Cortex of kidney (tissue), 1 donor: ENCODE measurements at places on chromosomes 6 and 20.

DNA sequence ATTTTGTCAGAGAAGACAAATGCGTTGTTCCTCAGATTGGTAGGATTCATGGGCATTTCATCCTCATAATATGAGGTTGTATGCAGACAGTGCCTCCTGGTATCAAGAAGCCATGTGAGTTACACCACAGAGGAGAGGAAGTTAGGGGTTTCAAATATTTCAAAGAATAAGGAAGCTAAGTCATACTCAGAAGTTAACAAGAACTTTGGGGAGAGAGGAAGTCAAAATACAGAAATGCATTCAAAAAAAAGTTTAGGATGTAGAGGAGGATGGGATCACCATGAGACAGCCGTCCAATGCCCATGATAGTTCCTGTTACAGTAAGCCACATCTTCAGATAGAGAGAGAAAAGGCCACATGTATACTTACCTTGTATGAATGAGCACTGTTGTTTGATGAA lies 22.3 kb downstream of the HLA-DOB start:
- DNase-seq: no peak

DNA sequence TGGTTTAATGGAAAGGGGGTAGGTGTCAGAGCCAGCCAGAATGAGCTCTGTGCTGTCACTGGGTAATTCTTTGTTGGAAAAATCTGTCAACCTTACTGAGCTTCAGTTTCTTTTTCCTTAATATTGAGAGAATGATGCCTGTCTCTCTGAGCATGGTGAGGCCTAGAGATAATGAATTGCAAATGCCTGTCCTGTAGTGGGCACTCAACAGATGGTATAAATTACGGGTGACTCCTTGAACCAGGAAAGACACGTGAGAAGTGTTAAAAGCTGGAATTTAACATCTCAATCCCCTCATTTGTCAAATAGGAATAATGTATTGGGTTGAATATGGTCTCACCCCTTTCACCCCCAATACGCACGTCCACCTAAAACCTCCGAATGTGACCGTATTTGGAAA lies 74.9 kb downstream of the ADTRP start:
- DNase-seq: no peak

- DNase-seq: no peak
Measured at GRCh38 chr6:684831-685636, 7.9 kb downstream of the EXOC2 start.

DNA sequence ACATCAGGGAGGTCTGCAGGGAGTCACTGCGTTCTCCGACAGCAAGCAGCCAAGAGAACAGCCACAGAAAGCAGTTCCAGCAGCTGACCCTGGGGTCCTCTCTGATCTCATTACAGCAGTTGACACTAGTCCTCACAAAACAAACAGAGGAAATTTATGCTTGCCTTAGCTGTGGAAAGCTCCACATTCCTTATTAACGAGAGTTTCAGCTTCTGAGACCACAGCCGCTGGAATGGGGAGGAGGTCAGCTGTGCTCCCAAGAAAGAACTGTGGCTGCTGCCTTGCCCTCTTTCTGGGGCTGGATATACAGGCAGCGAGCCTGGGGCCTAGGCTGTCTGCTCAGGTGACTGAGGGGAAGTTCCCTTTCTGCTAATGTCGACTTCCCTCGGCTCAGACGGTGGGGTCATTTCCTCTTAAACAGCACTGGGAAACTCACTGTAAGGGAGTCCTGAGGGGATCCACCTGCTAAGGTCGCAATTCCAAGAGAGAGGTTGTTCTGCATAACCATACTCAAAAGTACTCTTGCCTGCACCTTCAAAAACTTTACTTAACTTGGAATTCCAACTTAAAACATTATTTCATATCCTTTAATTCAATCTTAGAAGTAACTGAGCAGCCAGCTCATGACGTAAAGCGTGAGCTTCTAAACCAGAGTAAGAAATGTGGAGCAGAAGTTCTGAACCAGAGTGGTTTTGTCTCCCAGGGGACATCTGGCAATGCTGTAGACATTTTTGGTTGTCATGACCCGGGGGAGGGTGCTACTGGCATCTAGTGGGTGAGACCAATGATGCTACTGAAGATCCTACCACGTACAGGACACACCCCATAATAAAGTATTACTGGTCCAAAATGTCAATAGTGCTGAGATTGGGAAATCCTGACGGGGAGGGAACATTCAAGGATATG lies 80.3 kb downstream of the BACH2 start:
- DNase-seq: no peak

GRCh38 chr6:145539831-145540230 lies 195.5 kb downstream of the EPM2A start:
- DNase-seq: no peak

GRCh38 chr6:167548451-167548850 lies 223.6 kb downstream of the TTLL2 start:
- DNase-seq: no peak

DNA sequence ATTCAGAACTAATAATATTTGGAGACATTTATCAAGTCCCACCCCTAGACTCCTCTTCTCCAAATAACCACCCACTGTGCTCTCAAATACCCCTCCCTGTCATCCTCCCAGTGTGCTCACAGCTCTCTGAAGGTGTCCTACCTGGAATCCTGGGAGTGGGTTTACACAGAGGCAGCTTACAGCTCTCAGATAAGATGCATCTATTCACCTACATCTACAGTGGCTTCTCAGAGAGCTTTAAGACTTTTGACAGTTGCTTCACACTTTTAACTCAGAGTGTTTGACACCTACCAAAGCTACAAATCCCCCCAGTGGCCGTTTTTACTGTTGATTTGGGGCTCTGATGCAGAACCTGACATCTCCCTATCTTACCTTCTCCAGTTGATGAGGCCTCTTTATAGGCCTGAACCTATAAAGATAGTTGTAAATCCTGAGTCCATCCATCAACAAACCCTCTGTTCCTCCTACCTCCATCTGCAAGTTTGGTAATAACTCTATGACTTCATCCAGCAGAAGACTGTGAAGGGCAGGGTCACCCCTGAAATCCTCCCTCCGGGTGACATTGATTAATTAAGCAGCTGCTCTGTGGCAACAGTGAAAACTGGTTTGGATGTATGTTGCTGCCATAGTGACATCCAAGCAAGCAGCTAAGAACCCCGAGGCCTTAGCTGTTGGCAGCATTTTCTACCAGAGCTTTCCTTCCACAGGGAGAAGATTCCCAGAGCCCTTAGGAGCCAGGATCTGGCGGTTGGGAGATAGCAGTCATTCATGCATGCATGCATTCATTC lies 226.1 kb upstream of the RREB1 start:
- DNase-seq: no peak

- no peak for DNase-seq
Measured at GRCh38 chr6:156597095-156597494, 180.1 kb upstream of the ARID1B start.

- no peak for DNase-seq
Measured at GRCh38 chr6:127907960-127908640, 7.2 kb upstream of the THEMIS start.

DNA sequence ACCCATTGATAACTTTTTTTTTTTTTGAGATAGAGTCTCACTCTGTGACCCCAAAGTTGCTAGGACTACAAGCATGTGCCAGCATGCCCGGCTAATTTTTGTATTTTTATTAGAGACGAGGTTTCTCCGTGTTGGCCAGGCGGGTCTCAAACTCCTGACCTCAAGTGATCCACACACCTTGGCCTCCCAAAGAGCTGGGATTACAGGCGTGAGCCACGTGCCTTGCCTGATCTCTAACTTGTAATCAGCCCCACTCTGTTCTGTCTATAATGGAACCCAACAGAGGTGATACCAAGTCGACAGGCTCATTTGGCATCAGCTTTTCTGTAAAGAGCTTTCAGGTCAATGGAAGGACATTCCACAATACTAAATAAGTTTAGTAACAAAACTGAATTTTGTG lies 99.4 kb downstream of the HFE start:
- DNase-seq: no peak

DNA sequence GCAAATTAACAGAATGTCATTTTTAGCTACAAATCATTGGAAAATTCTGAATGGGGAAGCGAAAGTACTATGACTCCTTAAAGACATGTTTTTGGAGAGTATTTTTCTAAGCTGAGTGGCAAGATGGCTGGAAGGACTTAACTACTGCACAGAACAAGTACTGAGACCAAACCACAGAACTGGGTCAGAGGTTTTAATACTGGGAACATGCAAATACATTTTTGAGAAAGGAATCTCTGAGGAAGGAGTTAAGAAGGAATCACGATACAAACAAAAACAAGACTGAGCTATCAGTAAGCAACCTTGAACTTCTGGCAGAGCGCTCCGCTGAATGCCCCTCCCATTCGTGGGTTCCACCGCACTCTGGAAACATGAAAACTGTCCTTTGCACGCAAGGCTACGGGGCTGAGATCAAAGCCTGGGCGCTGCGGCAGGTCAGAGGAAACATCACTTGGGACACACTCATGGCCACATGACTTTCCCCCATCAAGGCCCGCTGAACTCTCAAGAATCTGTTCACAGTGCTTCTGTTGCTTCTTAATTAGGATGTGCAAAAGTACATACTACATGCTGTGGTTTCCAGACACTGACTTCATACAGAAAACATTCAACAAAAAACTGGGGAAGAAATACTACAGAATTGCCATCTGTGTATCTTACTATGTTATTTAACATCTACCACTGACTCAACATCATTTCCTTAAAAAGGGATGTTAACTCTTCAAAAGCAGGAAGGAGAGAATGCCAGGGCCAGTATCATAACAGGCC lies 27.8 kb downstream of the SLC23A2 start:
- no peak for DNase-seq

DNA sequence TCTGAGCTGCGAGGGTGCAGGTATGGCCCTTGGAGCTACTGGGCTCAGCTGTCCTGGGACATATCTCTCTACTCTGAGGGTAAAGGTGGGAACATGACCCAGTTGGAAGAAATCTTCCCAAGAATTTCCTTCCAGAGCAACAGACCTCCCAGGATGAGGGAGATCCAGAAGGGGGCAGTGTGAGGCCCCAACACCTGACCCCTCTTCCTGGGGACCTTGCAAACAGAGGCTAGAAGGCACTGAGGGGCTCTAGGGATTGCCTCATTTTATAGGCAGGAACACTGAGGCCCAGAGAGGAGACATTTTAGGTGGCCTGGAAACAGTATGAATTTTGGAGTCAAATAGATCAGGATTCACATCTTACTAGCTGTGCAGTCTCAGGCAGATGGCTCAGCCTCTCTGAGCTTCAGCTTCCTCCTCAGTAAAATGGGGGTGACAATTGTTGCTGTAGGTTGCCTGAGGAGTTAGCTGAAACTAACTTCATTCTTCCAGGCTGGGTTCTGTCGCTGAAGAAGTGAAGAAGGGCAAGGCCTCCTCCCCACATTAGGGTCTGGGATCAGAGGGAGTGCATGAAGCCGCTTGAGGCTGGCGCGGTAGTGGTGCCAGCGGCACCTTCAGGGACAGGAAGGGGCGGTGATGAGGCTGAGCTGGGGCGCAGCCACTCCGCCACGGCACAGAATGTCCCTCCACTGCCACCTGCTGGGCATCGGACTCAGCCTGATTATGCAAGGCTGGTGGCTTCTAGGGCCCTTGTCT lies 11.4 kb downstream of the KCNK17 start:
- DNase-seq: no peak
